Cerebellar nuclear complex (tissue), 1 donor: ENCODE measurements at places on chromosomes 7 and 10.

DNA sequence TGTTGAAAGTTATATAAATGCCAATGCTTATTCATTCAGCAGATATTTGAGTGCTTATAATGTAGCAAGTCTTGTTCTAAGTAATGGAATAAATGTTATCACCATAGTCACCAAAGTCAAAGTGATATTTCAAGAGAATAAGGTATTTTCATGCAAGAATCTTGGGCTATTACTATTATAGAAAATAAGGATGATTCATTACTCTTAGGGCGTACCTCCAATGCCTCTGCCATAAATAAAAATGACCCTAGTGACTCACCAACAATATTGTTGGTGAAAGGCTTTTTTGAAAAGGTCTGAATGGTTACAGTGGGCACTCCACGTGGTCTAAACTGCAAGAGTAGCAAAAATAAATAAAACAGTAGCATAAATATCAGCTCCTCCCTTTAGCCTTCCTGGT lies 68.4 kb downstream of the RALA start:
- no peak for DNase-seq

DNA sequence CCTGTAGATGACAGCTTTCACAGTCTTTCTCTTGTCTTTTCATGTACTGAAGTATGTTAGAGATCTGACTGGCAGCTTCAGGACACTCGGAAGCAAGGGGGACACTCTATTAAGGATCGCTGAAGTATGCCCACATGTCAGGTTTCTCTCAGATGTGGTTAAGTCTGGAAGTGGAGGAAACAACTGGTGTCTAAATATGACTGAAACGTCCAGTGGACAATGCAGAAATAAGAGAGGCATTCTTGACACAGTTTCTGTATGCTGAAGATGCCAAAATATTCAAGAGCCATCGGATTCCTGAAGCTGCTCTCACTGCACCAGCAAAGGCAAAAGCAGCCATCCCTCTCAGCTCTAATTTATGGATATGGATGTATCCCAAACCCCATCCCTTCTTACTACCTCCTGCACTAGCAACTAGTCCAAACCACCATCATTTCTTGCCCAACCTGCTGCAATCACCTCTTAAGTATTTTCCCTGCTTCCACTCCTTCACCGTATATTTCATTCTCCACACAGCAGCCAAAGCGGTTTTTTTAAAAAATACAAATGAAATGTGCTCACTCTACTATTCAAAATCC lies 113.4 kb downstream of the REEP3 start:
- no peak for DNase-seq

- DNase-seq = no peak
Measured at GRCh38 chr10:128158021-128158795, 32.0 kb upstream of the MKI67 start.

DNA sequence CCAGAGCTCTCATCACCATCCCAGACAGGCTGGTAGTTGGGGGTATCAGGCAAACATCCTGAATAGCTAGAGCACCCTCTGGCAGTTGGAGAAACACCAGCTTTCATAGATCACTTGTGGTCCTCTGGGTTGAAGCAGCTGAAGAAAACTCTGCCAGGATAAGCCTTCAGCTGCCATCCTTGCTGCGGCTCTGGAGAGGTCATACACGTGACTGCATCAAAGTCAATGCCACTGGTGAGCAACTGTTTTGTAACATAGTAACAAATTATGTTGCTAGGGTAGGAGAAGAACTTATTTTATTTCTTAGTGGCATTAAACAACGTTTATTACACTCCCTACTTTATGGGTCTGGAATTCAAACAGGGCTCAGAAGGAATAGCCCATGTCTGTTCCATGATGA lies 19.2 kb upstream of the PANK1 start:
- DNase-seq = no peak

GRCh38 chr7:50588937-50589336 lies 23.7 kb upstream of the DDC start:
- no peak for DNase-seq

GRCh38 chr10:6665847-6666246 lies 85.8 kb upstream of the PRKCQ start:
- DNase-seq = no peak
